ENCODE measurements at places on chromosomes 1 and 21.

DNA sequence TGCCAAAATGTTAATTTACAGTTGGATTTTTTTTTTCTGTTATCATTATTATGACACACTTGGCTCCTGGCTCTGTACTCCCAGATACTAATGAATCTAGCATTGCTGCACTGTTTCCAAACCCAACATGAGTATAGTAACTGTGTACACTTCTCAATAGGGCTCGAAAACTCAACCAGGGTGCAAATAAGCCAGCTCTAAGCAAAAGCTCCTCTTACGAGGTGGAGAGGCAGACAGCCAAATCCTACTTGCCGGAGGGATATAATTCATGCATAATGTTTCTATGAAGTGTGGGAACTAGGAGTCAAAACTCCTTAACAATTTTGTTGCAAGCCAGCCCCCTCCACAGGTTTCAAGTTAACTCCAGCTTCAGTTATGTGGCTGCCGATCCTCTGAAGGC is 510.4 kb upstream of the ZP4 start:
- DNase-seq, result no peak

- DNase-seq, result no peak
Measured at GRCh38 chr1:178096421-178096820, 2.5 kb downstream of the RASAL2 start.

GRCh38 chr1:76247261-76247852 is 172.8 kb downstream of the ST6GALNAC3 start:
- DNase-seq, result no peak

DNA sequence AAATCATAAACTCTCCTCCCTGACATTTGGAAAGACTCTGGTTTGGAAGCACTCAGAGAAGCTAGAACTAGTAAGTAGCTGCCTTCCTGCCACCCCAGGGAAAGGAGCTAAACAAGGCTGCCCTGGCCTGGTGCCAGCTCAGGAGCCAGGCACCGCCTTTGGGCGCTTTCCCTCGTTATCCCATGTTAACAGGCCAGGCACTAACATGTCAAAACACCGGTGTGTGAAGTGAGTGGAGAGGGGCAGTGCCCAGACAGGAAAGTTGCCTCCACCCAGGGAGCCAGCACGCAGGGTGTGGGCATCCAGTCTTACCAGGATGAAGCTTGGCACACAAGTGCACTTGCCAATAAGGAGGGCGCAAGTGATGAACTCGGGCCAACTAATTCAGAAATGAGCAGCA is 346.8 kb downstream of the RRAGC start:
- DNase-seq, result no peak

DNA sequence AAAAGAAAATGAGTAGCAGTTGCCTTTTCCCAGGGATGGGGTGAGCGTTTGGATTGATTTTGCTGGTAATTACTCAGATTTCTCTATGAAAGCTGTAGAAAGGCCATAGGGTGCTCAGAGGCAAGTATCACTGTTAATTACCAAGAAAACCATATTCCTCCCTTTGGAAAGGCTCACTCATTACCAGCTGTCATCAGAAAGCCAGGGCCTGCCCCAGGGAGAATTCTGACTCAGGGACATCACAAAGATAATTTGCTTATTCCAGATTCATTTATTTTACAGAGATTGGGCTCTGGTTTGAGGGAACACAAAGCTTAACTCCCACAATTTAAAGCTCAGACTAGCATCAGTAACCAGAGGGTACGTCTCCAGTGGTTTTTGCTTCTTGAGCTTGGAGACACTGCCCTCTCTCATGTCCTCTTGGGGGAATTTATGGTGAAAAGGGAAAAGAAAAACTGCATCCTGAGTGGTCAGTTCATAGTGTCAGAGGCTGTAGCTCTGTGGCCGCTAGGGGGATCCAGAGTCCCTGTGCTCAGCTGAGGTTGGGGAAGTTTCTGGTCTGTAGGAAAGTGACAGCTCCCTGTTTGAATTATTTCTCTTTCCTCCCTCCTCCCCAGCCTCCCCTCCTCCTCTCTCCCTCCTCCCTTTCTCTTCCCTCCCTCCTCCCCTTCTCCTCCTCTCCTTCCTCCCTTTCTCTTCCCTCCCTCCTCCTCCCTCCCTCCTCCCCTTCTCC is 204.3 kb downstream of the KCNJ6 start:
- no peak for DNase-seq

DNA sequence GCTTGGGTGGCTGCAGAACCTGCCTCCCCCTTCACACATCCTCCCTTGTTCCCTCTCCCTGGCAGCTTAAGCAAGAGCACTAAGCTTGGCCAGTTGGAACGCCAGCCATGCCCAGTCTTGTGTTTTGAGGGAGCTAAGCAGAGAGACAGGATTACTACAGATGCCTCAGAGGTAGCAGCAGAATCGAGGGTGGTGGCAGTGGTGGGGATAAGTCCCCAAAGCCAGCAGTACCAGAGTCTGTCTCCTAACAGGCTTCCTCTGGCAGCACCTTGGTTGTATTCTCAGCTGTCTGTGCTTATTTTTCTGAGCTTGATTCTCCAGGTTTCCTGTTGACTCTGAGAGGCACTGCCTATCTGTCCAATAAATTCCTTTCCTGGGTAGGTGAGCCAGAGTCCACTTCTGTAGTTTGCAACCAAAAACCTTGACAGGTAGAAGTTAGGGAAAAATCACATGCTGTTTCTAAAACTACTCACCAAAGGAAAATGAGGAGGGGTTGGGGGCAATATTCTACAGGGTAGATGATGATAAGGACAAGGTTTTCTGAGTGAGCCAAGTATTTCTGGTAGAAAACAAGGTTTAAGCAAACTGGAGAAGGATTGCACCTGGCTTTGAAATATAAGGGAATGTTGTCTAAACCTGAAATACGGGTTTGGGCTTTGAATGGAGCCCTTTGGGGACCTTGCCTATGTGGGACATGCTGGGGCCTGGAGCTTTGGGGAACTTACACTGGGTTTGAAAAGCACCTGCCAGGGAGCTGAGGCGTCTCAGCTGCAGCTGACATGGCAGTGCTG is 100.8 kb downstream of the PBX1 start:
- DNase-seq, result no peak

- peak; percentile 42 for DNase-seq
Measured at GRCh38 chr1:32372149-32372756, 9.9 kb downstream of the TSSK3 start.

DNA sequence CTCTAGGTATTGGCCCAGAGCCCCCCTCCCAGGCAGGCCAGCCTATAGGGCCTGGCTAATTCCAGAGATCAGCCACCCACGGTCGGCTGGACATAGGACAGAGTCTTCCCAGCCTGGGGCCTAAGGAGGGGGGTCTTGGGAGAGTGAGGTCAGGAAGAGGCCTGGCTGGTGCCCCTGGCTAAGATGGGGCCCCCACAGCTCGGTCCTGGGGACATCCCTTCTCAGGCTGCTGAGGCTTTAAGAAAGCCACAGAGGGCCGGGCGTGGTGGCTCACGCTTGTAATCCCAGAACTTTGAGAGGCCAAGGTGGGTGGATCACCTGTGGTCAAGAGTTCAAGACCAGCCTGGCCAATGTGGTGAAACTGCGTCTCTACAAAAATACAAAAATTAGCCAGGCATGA is 2.5 kb downstream of the C1orf167 start:
- no peak for DNase-seq

GRCh38 chr1:195763146-195763906 is 844.9 kb downstream of the KCNT2 start:
- no peak for DNase-seq

GRCh38 chr1:14849038-14849437 is 250.6 kb downstream of the KAZN start:
- DNase-seq, result no peak

- no peak for DNase-seq
Measured at GRCh38 chr21:32476661-32477423, 64.3 kb downstream of the EVA1C start.

- no peak for DNase-seq
Measured at GRCh38 chr1:12184008-12184681, 17.4 kb downstream of the TNFRSF1B start.

GRCh38 chr1:110035236-110035752 is 870 bp downstream of the STRIP1 start:
- DNase-seq, result no peak

DNA sequence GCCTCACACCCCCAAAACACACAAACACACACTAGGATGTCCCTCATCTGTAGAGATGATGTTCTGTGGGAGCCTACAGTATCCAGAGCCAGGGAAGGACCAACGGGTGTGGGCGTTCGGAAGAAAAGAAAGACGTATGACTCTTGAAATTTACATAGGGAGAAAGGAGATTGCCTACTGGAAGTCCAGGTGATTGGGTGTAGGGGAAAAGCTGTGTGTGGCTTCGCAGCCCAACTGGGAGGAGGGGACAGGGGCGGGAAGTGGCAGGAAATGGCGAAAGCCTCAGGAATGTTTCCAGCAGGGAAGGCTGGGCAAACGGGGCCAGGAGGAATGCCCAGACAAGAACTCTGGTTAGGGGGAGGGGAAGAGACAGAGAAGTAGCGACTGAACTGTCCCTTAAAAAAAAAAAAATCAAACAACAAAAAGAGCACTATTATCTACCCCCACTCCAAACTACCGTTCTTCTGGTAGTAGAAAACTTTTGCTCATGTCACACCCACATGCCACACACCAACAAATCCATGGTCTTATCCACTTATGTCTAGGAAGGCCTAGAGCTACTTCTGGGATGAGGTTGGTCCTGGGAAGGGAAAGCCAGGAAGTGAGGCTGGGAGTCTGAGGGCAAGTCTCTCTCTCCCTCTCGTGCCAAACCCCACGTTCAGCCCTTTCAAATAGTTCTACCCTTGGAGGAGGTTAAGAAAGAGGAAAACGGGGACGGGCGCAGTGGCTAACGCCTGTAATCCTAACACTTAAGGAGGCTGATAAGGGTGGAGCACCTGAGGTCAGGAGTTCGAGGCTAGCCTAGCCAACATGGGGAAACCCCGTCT is 1.8 kb upstream of the CKS1B start:
- DNase-seq, result no peak

DNA sequence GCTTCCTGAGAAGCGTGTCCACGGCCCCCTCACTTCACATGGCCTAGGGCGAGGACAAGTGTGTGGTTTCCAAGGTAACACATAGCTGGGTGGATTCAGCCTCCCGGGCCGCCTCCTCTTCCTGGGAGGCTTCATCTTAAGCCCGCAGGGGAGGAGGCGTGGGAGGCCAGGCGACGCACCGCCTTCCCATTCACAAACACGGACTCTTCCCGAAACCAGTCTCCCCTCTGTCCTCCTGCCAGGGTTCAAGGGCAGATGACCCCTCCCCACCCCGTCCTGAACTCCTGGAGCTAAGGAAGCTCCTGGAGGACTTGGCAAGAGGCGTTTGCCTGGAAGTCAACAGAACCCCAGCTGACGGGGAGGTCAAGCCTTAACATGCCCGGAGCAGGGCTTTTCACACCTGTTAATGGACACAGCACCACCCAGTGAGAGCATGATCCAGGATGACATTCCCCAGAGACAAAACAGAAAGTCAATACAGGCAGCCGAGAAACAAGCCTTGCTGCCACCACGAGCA is 56.7 kb downstream of the KCNN3 start:
- no peak for DNase-seq

DNA sequence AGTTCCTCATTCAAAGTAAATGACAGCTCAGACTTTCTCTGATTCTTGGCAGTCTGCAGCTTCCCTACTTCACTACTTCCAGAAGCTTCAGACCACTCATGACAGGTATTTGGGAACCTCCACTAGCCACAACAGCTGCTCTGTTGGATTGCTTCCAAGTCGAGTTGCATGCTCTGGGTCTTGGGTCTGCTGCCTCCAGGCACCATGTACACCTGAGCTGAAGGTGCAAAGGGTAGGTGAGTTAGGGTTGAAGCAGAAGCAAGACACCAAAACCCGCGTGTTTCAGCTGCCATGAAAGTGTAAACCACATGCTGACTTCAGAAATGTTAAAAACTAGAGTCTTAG is 62.7 kb downstream of the ZNF684 start:
- no peak for DNase-seq

DNA sequence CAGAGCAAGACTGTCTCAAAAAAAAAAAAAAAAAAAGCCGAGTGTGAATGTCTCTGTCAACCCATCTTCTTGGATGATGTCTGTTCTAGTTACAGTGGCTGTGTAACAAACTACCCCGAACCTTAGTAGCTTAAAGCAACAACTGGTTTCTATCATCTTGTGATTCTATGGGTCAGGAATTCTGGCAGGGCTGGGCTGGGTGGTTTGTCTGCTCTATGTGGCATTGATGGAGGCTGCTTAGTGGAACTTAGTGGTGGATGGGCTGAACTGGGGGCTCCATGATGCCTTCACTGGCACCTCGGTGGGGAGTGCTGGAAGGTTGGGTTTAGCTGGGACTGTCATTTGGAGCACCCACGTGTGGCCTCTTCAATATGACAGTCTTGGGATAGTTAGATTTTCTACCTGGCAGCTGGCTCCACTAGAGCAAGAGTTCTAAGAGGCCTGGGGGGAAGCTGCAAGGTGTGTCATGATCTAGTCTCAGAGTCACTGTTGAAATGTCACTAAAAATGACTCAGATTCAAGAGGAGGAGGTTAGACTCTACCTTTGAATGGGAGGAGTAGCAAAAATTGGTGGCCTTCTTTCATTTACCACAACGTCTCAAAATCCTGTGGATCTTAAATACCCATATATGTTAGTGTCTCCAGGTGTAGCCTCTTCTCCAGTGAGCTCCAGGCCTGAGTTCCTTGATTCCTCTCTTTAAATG is 18.6 kb downstream of the ACOT11 start:
- DNase-seq, result no peak

DNA sequence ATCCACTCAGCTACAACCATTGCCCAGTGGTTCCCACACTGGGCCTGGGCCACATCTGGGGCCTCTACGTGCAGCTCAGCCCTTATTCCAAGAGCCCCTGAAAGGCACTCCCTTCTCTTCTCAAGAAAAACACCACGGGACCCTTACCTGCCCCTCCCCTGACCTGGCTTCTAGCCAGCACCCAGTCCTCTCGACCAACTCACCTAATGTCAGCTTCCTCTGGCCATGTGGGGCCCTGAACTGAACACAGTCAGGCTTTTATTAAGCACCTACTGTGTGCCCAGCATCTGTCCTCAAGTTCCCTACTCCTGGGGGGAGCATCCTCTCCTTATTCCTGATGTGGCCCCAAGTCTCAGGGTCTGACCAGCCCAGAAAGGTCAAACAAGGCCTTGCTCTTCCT is 208.4 kb downstream of the MATN1 start:
- no peak for DNase-seq

- DNase-seq, result no peak
Measured at GRCh38 chr1:40383095-40383487, 9.6 kb downstream of the SMAP2 start.

DNA sequence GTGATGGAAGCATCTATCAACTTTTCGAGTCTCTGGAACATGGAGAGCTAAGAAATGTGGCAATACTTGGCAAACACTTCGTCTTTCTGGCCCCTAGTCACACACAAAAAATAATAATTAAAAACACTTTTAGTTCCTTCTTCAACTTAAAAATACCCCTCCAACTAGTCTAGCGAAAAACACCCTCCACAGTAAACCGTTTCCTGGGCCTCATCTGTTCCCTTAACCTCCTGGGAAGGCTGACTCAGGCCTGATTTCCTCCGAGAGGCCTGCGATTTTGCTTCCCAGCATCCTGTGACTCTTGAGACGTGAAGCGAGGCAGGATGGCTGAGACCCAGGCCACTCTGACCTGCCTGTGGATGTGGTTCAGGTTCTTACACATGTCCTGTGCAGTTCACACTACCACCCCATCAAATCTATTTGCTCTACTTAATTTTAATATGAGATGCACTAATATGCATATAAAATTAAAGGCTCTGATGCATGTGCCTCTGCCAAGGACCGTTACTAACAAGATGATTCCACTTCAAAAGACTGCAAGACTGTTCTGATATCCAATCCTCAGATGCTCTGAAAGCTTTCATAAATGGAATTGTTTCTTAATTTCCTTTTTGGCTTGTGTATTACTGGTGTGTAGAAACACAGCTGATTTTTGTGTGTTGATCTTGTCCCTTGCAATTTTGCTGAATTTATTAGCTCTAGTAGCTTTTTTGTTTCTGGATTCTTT is 3.5 kb downstream of the NAV1 start:
- DNase-seq, result no peak
